ENCODE measurements at places on chromosomes 5 and 9.

DNA sequence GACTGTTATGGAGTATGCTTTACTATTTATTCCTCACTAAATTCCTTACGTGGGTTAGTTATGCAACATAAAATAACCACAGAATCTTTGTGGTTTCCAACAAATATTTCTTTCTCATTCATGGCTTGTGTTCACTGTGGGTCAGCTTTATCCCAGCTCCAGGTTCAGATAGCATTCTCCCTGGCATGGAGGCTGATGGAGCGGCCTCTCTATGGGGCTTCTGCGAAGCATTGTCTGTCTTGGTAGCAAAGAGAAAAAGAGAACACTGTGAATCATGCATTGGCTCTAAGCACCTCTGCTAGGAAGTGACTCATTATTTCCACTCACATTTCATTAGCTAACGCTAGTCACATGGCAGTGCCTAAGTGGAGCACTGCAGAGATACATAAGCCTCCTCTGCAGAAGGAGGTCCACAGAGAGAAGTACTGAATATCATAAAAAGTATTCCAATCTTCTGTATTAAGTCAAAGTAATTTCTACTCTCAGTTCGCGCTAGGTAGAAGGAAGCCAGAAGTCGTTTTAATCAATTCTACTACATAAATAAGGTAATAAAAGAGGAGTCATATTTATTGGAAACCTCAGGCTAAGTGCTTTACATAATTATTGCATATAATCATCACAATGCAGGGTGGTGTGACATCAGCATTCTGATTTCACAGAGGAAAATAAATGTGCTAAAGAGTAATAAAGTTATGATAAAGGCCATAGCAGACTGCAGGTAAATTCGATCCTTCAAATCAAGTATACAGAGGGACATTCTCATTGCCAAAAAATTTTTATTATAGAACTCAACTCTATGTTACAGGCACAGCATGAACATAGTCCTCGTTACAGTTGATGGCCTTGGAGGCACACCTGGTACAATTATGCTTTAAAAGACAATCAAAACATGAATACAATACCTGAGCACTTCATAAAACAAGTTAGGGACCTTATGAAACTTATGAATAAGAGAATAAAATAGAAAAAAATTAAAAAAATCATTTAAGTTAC is 531.1 kb downstream of the CETN3 start:
- DNase-seq = no peak

DNA sequence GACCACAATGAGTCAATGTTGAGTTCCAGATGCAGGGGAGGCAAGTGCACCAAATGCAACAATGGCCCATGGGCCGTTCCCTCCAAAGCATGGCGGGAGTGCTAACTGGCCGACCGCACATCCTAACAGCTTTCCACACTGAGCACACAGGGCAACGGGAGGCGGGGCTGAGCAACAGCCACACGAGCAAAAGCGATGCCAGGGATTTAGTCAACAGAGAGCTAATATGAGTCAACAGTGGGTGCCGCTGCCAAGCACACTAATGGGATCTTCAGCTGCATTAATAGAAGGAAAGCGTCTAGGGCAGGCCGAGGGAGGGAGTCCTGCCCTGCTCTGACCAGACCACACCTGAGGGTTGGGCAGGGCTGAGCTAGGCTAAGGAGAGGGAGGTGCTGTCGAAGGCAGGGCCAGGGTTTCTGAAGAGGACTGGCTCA is 4.6 kb downstream of the EPB41L4B start:
- peak; percentile 50 for DNase-seq

DNA sequence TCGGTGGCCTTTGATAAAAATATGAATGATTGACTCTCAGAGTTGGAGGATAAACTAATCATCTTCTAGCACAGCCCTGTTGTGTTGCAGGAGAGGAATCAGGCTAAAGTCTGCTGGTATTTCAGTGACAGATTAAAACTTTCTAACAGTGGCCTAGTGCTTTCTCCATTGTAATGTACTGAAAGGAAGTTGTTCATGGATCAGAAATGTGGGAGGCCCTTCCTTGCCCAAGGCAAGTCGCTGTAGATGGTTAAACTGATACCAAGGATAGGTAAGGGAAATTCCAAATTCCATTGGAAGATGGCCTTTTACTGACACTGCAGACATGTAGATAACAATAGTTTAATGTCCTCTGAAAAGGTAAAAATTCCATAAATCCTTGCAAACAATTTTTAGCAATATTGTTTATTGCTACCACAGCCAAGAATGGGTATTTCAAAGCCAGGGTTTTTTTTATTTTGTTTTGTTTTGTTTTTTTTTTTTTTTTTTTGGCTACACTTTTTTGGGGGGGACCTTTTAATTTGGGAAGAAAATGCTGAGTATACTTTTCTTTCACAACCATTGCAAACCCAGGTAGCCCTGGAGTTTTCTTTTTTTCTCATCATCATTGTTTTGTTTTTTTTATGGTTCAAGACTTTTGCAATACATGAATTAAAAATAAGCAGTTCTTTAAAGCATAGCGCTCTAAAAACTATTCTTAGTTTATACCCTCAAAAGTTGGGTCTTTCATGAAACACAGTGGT is 35.5 kb downstream of the WDR36 start:
- DNase-seq = no peak

GRCh38 chr5:137872466-137872865 is 4.8 kb downstream of the MYOT start:
- no peak for DNase-seq

DNA sequence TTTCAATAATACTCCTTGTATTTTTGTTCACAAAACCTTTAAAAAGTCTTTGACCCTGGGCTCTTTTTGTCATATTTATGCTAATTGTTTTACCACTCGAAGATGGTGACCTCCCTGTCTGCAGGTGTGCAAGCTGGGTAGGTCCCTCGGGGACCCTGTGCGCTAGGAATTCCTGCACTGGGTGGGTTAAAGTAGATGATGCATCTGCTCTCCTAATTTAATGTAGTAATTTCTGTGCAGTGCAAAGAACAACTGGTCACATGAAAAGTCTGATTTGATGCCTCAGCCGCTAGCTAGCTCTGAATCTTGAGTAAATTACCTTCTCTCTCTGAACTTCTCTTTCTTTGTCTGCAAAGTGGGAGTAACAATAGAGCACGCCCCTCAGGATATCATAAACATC is 139.1 kb upstream of the OTULINL start:
- no peak for DNase-seq

DNA sequence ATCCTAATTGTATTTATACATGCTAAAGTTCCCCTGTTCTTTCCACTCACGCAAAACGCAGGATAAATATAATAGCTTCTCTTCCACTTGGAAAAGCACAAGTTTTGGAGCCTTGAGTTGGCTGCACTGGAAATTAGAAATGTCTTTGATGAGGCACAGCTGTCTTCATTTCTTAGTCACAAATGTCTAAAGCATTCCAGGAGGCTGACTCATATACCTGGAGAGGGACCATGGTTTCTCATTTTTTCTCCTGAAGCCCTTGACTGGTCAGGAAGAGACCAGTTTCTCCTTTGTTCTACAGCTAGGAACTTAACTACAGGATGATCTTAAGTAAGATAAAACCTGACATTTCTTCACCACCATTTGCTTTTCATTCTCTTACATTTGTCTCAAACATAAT is 16.2 kb downstream of the MTX3 start:
- no peak for DNase-seq

- DNase-seq = no peak
These were observed 22.5 kb upstream of the ARL14EPL start for GRCh38 chr5:116009806-116010205.

- no peak for DNase-seq
These were observed 114.6 kb downstream of the SYK start for GRCh38 chr9:90916147-90916734.

GRCh38 chr9:124940521-124940893 is 376 bp downstream of the GOLGA1 start:
- DNase-seq = peak; percentile 8

GRCh38 chr9:89505911-89506310 is 8.0 kb upstream of the SEMA4D start:
- DNase-seq = no peak

DNA sequence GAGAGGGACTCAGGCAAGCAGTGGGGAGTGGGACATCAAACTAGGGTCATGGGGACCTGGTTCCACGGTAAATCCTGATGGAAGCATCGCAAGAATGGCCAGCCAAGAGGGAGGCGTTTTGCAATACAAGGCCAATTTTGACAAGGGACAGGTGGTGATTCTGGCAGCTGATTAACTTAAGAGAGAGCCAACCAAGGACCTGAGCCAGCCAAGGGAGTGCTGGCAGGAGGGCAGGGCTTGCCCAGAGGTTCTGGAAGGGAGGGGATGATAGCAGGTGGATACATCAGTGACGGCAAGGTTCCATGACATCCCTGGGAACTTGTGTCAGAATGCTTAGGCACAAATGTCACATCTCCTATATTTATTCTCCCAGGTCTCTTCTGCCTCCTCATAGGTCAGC is 32.8 kb upstream of the PUM3 start:
- no peak for DNase-seq

- DNase-seq = no peak
These were observed 5.9 kb downstream of the DNM1 start for GRCh38 chr9:128208946-128209669.

DNA sequence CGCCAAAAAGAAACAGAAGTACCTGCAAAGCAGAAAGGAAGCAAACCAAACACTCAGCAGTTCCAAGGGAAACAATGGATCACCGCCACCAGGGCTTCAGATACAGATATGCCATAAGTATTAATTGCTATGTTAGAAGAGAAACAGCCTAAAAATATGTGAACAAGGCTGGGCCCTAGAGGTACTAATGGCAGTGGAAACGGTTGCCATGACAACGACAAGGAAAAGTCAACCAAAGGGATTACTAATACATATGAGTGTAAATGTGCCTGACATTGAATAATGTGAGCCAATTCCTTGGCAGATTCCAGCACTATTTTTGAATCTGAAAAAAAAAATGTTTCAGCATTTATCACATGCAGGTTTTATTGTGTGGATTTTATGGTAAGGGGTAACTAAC is 75.0 kb downstream of the CAVIN4 start:
- DNase-seq = no peak

DNA sequence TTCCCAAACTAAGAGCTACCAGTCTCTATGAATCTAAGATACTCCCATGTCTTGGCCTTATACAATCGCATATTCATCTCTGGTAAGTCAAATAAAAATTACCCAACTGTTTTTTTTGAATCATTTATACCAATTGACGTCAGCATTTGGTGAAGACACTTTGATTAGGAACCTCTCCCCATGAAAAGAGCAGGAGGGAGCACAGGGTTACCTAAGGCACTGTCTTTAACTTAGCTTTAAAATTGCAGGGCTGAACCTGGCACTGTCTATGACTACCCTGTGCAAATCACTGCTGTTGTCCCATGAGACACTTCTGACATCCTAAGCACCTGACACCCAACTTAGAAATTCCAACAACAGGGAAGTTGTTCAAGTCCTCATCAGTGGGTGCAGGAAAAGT is 586.4 kb downstream of the MAT2B start:
- DNase-seq = no peak

- DNase-seq = no peak
These were observed 22.4 kb upstream of the DIRAS2 start for GRCh38 chr9:90665072-90665471.

GRCh38 chr5:78576376-78576775 is 72.2 kb downstream of the LHFPL2 start:
- no peak for DNase-seq

- no peak for DNase-seq
These were observed 46.8 kb upstream of the ANKRD55 start for GRCh38 chr5:56279979-56280378.

GRCh38 chr5:123421773-123422172 is 1.4 kb downstream of the CEP120 start:
- no peak for DNase-seq

DNA sequence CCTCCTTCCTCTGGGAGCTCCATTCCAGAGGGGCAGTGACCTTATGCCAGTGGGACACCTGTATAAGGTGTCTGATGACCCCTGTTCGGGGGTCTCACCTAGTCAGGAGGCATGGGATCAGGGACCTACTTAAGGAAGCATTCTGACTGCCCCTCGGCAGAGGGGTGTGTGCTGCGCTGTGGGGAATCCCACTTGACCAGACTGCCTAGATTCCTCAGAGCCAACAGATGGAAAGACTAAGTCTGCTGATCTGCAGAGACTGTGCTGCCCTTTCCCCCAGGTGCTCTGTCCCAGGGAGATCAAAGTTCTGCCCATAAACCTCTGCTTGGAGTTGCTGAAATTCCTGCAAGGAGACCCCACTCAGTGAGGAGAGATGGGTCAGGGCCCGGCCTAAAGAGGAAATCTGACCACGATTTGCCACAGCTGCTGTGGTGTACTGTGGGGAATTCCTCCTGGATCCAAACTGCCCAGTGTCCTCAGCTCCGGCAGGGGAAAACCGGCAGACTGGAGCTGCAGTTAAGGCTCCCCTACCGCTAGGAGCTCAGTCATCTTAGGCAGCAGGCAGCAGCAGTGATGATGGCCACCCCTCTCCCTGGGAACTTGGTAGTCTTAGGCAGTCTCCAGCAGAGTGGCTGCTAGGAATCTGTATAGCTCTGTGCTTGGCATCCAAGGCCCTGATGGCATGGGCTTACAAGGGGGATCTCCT is 34.8 kb upstream of the FAM120A start:
- DNase-seq = no peak

DNA sequence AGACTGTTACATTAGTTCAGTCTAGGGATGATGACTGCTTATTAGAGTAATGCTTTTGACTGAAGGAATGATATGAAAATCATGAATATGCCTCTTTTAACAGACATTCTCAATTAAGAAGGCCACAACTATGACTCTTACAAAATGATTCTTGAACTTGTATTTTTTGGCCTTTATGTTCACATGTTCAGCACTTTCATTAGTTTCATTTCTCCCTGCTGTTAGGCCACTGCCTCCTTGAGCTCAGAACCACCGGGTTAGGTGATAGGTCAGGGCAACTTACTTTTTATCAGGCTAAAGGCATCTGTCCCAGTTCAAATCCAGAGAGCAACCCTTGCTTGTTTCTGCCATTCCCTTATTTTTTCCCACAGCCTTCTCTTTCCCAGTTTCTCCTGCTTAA is 235.2 kb upstream of the ELL2 start:
- DNase-seq = no peak

DNA sequence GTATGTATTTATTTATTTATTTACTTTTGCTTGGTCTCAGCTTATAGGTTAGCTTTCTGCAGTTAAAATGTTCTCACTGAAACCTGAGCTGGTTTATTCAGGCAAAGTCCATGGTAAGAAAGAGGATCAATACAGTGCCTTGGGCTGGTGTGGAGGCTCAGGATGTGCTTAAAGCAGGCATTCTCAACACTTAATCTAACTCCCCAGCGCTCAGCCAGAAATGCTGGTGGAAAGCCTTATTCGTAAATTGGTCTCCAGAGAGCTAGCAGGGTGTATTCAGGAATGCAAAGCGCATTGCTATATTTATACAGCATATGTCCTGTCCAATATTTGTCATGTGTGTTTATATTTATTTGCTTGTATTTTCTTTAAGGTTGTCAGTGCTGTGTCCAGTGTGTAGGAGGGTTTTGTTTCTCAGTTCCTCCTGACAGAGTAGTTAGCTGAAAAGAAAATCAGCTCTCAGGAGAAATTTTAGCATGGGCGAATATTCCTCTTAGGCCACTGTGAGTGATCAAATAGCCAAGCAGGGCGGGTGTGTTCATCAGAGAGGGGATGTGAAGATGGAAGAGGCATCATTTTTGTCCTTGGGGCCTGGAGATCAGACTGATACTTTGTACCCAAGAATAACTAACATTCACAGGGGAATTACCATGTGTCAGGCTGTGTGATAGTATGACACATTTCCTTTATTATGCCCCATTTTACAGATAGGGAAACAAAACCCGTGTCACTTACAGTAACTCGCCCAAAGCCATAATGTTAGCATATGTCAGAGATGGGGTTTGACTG is 65.8 kb downstream of the DOCK2 start:
- no peak for DNase-seq

GRCh38 chr9:116639251-116639741 is 47.8 kb upstream of the TRIM32 start:
- no peak for DNase-seq

- DNase-seq = no peak
These were observed 28.4 kb downstream of the PAX5 start for GRCh38 chr9:37005517-37006140.
